ENCODE measurements at places on chromosomes 16 and 17. TPM values are rescaled to one million over a fixed set of nuclear protein-coding genes. Genes with fewer than 3 reads are reported as not detected.

The SLC38A8 gene
- total RNA-seq = not detected

DNA sequence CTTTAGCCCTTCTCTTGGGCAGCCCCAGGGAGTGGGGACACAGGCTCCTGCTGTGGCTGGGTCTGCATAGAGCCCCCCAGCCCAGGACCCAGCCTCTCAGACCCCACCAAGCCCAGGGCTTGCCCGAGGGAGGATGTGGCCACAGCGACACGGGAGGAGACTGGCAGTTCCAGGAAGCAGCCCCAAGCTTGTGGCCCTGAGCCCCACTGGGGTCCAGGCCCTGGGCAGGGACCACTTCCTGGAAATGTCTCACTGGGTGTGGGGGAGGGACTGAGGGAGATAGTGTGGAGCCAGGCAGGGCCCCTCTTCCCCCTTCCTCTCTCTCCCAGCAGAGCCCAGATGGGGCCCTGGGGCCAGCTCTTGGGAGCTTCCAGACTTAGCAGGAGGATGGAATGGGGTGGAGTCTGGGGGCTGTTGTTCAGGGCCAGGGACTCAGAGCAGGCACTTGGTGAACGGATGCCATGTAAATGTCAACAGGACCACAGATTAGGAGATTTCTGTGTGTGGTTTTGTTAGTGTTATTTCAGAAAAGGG lies 35.3 kb downstream of the ADGRG5 start:
- DNase-seq = peak; percentile 17

- DNase-seq = no peak
Measured at GRCh38 chr17:750431-751037, 1.5 kb downstream of the GEMIN4 start.

- peak; percentile 91 for DNase-seq
Measured at GRCh38 chr17:47099987-47100711, 88.9 kb downstream of the CDC27 start.

The KRT15 gene
- 0.34 TPM for total RNA-seq

DNA sequence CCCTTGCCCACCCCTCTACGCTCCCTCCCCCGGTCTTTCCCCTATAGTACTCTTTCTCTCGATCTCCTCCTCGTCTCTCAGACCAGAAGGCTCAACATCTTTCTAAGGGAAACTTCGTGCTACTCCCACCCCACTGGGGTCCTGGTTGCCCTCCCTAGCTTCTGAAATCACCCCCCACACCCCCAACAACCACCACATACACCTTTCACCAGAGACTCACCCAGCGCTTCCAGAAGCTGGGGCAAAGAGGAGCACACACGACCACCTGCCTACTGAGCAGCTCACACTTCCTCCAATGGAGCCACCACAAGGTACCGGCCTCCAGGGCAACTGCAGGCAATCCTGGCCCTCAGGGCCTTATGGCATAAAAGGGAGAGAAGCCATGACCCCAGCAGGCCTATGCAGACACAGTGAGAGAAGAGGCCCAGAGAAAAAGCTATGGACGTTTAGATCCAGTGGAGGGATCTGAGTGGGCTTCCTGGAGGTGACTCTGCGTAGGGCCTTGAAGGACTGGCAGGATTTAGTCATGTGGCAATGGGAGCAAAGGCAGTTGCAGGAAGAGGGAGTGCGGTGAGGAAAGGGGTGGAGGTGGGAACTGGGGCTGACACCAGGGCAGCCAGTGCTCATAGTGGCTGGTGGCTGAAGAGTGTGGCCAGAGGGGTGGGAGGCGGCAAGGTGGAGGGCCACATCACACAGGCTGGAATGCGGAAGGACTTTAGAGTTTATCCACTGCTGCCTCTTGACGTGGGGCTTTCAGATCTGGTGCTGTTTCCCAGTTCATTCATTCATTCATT lies 12.1 kb upstream of the TMEM92 start:
- DNase-seq = no peak

The SLC9A5 gene
- total RNA-seq = 2.5 TPM

GRCh38 chr16:48524348-48525200 lies 85.4 kb downstream of the N4BP1 start:
- DNase-seq = no peak

The ACE gene
- total RNA-seq = 1.6 TPM

DNA sequence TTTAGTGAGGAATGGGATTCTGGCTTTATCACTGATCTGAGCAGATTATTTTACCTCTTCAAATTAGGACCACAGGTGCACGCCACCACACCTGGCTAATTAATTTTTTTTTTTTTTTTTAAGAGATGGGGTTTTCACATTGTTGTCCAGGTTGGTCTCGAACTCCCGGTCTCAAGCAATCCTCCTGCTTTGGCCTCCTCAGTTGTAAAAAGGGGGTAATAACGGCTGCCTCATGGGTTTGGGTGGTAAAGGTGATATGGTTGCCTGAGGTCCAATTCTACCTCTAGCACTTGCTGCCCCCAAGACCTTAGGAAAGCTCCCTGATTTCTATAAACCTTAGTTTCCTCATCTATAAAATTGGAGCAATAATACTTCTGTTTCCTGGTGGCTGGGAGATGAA lies 130.7 kb upstream of the HS3ST2 start:
- DNase-seq = no peak

- DNase-seq = peak; percentile 55
Measured at GRCh38 chr17:8223356-8224126, 13.2 kb upstream of the AURKB start.

GRCh38 chr17:12085076-12085949 lies 64.6 kb downstream of the MAP2K4 start:
- DNase-seq = peak; percentile 13

The MAZ gene
- total RNA-seq = 518 TPM

The DNAI2 gene
- total RNA-seq = not detected

The ENPP7 gene
- not detected for total RNA-seq

DNA sequence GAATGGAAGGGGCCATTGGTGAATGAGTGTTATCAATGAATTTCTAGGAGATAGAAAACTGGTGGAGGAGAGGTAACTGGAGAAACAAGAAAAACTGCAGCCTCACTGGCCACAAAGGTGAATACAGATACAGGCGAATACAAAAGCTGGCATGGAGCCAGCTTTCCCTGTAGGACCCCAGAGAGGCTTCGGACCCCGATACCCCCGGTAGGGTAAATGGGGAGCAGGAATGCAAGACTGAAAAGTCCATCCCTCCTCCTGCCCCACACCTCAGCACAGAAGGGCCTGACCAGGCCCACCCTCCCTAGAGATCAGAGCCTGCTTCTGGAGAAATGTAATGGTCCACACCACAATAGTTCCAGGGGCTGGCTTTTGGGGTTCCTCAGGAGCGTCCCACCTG lies 4.9 kb upstream of the MYLK3 start:
- no peak for DNase-seq

DNA sequence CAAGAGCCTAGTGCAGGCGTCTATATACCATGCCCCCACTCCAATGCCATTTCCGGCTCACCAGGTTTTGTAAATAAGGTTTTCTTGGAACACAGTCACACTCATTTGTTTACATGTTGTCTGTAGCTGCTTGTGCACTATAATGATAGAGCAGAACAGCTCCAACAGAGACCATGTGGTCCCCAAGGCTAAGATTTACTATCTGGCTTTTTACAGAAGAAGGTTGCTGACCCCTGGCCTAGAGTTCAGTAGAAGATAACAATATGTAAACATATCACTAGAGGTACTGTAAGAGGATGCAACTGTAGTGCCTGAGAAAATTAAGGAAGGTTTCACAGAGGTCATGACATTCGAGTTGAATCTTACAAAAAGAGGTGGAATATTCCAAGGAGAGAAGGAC lies 66.3 kb downstream of the CACNG1 start:
- peak; percentile 18 for DNase-seq

GRCh38 chr16:23225109-23225508 lies 42.6 kb downstream of the SCNN1G start:
- no peak for DNase-seq

- no peak for DNase-seq
Measured at GRCh38 chr17:74695629-74696028, 17.1 kb downstream of the CD300LF start.

DNA sequence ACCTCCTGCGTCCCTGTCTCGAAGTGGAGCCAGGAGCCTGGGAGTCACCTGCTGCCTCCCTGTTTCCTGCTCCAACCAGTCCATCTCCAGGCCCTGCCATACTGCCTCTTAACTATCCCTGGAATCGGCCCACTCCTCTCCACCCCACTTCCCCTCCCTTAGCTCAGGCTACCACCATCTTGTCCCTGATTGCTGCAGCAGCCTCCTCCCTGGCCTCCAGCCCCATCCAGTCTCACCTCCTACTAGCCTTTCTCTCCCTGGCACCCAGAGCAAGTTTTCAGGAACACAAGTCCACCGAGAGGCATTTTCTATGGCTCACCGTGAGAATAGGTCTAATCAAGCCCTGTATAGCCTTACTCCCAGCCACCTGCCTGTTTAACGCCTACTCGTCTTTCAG lies 865 bp upstream of the CAMKK1 start:
- DNase-seq = no peak

DNA sequence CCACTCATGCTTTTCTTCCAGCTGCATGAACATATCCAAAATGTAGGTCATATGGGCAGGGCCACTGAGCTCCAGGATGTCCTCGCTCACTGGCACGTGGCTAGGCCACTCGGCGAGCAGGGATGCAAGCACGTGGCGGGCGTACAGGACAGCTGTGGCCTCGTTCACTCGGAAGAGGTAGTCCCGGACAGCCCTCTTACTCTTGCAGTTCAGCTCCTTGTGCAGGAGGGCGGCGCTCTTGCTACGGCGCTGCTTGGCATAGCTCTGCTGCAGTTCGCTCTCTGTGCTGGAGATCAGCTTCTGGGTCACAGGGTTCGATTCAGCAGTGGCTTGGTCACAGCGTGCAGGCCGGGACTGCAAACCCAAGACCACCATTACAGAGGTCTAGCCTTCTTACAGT lies 53.1 kb upstream of the ATP2A3 start:
- DNase-seq = peak; percentile 24

DNA sequence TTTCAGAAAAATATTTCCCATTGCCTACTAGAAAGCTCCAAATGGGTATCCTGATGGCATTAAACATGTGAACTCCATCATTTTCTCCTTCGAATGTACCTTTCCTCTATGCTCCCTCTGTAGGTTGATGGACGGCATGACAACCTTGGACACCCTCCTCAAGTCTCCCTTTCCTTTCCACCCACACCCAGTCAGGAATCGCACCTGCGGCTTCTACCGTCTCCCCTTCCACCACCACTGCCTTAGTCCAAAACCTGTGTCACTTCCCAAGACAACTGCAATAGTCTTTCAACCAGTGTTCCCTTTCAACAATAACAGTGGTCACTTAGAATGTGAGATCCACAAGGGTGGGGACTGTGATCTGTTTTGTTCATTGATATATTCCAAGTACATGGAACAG lies 233.1 kb upstream of the AXIN2 start:
- peak; percentile 38 for DNase-seq

DNA sequence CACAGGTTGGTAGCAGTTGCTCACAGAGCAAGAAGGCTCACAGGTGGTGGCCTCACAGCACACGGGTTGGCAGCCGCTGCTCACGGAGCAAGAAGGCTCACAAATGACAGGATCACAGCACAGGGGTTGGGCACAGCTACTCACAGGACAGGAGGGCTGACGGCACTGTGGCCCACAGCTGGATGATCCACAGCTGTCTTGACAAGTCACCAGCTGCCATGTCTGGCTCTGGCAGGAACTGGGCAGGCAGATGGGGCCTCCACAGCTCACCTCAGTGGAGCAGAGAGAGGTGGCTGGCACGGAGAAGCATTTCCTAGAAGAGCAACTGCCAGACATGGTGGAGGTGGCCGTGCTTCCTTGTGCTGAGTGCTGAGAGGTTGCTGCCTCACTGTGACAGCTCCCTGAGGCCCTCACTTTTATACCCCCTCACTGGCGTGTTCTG lies at the start of gene KRTAP16-1:
Gene KRTAP16-1, minus strand, starts transcription at position 392 of the 442 bp plus-strand sequence. Its CDS starts 56 bp downstream, at position 336.
- no peak for DNase-seq

The SIRT7 gene
- 35.7 TPM for total RNA-seq

- no peak for DNase-seq
Measured at GRCh38 chr17:19316761-19317358, 45.7 kb downstream of the B9D1 start.

GRCh38 chr17:56834380-56835263 lies 671 bp downstream of the DGKE start:
- peak; percentile 51 for DNase-seq

The AGRP gene
- not detected for total RNA-seq

DNA sequence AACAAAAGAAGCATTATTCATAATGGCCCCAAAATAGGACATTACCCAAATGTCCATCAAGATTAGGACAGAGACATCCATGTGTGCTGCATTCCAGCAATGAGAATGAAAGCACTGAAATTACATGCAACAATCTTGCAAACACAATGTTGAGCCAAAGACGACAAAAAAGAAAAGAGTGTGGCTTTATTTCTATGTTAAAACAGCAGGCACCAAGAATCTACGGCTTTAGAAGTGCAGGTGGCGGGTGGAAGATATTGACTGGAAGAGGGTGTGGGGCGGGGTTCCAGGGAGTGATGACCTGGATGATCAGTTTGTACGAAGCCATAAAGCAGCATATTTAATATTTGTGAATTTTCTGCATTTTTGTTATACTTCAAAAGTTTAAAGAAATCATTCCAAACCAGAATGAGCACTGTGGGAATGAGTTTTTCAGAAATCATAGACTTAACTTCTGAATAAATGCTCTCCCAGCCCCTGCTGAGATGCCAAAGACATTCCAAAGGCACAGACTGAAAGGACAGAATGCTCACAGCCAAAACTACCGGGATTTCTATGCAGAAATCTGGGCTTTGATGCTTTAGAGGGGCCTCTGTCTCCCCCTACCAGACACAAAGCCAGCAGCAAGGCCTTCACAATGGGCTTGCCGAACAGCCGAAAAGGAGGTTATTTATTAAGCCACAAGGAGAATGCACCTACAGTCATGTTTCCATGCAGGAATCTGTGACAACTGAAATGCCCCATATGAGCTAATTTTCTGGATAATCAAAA lies 361.6 kb downstream of the GRIN2A start:
- no peak for DNase-seq

DNA sequence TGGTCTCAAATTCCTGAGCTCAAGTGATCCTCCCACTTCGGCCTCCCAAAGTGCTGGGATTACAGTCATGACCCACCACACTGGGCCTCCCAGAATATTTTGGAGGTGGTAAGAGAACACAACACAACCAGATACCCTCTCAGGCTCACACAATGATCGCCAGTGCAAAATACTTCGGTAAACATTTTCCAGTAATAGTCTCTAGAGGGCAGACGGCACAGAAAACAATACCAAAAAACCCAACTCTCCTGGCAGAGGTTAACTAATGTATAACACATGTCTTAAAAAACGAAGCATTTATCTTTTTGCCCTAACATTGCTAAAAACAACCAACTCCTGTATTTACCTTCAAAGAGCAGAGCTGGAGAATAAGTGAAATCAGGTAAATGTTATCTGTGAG lies 10.5 kb downstream of the NUFIP2 start:
- DNase-seq = no peak

The MAP2K3 gene
- total RNA-seq = 14.8 TPM

The NME1 gene
- total RNA-seq = 509 TPM

DNA sequence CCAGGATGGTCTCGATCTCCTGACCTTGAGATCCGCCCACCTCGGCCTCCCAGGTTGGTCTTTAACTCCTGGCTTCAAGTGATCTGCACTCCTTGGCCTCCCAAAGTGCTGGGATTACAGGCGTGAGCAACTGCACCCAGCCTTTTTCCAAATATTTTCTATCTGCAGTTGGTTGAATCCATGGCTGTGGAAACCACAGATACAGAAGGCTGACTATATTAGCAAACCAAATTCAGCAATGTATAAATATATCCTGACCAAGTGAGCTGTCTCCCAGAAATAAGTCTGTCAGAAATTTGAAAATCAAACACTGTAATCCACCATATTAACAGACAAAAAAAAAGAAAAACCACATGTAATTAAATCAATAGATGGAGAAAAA lies 9.6 kb downstream of the CFDP1 start:
- no peak for DNase-seq

The CCL16 gene
- total RNA-seq = not detected

All from K562 (cell line).